ENCODE measurements at places on chromosomes 16 and 17. TPM values are rescaled to one million over a fixed set of nuclear protein-coding genes. Genes with fewer than 3 reads are reported as not detected.

GSG1L gene
- total RNA-seq: 36.6 TPM

ADAT1 gene
- 27.2 TPM for total RNA-seq

SPOP gene
- 61.0 TPM for total RNA-seq

PHOSPHO1 gene
- 0.39 TPM for total RNA-seq

NECAB2 gene
- total RNA-seq: 0.28 TPM

RNF43 gene
- 2.0 TPM for total RNA-seq

SLC38A8 gene
- not detected for total RNA-seq

NHLRC4 gene
- 0.51 TPM for total RNA-seq

C1QTNF1 gene
- 232 TPM for total RNA-seq

ZNF19 gene
- 4.0 TPM for total RNA-seq

PRAC1 gene
- total RNA-seq: not detected

CFAP52 gene
- total RNA-seq: not detected

KCNG4 gene
- total RNA-seq: not detected

TRPV2 gene
- total RNA-seq: 7.1 TPM

TPSD1 gene
- not detected for total RNA-seq

SDK2 gene
- 2.1 TPM for total RNA-seq

ABCA9 gene
- total RNA-seq: 24.8 TPM

KRTAP3-2 gene
- total RNA-seq: not detected

TEKT5 gene
- not detected for total RNA-seq

SLFN14 gene
- total RNA-seq: not detected

RNU2-1 gene
- 7,099 TPM for total RNA-seq

KRT33A gene
- not detected for total RNA-seq

BRICD5 gene
- total RNA-seq: 11.0 TPM

CPHXL2 gene
- total RNA-seq: not detected

CASKIN1 gene
- total RNA-seq: 9.3 TPM

CACNG5 gene
- not detected for total RNA-seq

TPSB2 gene
- total RNA-seq: 7.1 TPM

Measured in right cardiac atrium (tissue), 5 donors.